Activated T-helper 9 cell treated with anti-CD3 and anti-CD28 coated beads, Interleukin-2, amount 50 U/mL, for 16 hours (primary cell): ENCODE measurements at places on chromosomes 5 and 9.

- DNase-seq, result no peak
These were observed 135.3 kb downstream of the ADAMTS12 start for GRCh38 chr5:33756491-33756890.

GRCh38 chr9:18516965-18517364 is 43.0 kb downstream of the ADAMTSL1 start:
- no peak for DNase-seq

- no peak for DNase-seq
These were observed 93.2 kb downstream of the EQTN start for GRCh38 chr9:27203783-27204182.

- no peak for DNase-seq
These were observed 10.6 kb upstream of the SEMA6A start for GRCh38 chr5:116585227-116585626.

DNA sequence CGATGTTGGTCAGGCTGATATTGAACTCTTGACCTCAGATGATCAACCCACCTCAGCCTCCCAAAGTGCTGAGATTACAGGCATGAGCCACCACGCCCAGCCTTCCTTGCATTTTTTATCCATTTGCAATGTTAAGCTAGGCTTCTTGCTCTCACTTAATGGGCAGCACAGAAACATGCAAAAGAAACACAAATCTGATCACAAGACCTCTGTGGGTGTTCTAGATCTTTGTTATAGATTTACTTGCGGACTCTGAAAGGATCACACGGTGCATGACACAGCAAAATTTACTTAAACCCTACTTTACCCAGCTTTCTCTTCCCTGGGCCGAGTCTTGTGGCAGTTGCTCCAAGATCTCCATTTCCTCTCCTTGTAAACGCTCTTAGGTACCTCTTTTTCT is 71.3 kb downstream of the PSAT1 start:
- no peak for DNase-seq

GRCh38 chr5:123512611-123513461 is 859 bp downstream of the CSNK1G3 start:
- peak; percentile 15 for DNase-seq

DNA sequence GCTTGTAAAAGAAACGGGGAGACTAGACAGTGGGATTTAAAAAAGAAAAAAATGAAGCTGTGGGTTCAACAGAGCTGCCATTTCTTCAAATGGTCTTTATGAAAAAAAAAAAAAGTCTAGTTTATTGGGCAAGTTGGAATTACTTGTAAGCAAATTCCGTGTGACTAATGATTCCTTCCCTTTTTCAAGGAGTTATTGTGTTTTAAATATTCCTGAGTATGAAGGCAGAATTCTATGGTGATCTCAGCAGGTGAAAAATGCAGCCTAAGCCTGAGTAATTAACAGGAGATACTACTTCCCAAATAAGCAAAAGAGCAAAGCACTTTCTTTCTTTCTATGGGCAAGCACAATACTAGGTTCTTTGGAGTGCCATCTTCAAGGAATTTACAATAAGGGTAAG is 481.9 kb downstream of the ZNF608 start:
- no peak for DNase-seq
